Hindlimb muscle (tissue), 1 donor: ENCODE measurements at places on chromosomes 5 and 9. TPM values are rescaled to one million over a fixed set of nuclear protein-coding genes. Genes with fewer than 3 reads are reported as not detected.

RNF145 gene
- polyA plus RNA-seq, result 32.2 TPM

ARSI gene
- polyA plus RNA-seq, result 8.2 TPM

NFIL3 gene
- 23.5 TPM for polyA plus RNA-seq

C5orf46 gene
- not detected for polyA plus RNA-seq

SHC3 gene
- 0.67 TPM for polyA plus RNA-seq

PCDHB2 gene
- polyA plus RNA-seq, result 4.4 TPM

FAM78A gene
- polyA plus RNA-seq, result 44.5 TPM

IFNA1 gene
- not detected for polyA plus RNA-seq

KCNMB1 gene
- 0.65 TPM for polyA plus RNA-seq

FAM120A gene
- polyA plus RNA-seq, result 63.3 TPM

EQTN gene
- not detected for polyA plus RNA-seq

C9orf153 gene
- polyA plus RNA-seq, result 0.22 TPM

ROR2 gene
- 3.1 TPM for polyA plus RNA-seq

ARL15 gene
- 24.6 TPM for polyA plus RNA-seq

CDH9 gene
- not detected for polyA plus RNA-seq

ECSCR gene
- polyA plus RNA-seq, result 29.6 TPM

SPAAR gene
- polyA plus RNA-seq, result 2.3 TPM

FGF10 gene
- polyA plus RNA-seq, result 4.9 TPM

CCDC183 gene
- polyA plus RNA-seq, result 3.0 TPM

TAF11L8 gene
- not detected for polyA plus RNA-seq
